ENCODE measurements at places on chromosomes 12 and 14. TPM values are rescaled to one million over a fixed set of nuclear protein-coding genes. Genes with fewer than 3 reads are reported as not detected.

DNA sequence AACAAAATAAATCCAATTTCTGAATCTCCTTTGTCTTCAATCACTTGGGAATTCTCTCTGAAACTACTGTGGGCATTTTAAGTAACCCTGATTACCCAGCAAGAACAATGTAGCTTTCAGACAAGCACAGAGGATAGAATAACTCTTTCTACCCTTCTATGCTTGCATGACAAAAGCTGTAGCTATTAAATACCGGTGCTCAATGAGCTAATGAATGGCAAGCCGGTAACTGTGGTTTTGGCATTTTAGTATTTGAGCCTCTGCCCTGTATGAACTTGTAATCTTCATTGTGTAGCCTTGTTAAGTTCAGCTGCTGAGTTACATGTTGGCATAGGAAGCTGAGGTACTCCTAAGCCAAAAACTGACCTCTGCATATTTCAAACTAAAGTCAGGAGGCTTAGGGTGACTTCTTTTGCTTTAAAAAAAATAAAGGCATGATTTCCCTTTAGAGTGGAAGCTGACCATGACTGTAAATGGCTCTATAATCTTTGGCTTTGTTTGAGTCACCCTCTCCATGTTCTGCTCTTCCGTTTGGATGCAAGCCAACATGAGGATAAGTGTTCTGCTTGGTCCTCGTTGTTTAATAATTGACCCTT lies 171.0 kb upstream of the HIF1A start:
- H3K4me3 ChIP-seq, result no peak overlapping the region
- H3K4me1 ChIP-seq, result peaks cover 94% of the 10 kb centered on the region
- no peak for DNase-seq
- peak overlapping the region; percentile 91 for H3K27ac ChIP-seq

GRCh38 chr14:75877884-75878283 lies 103.9 kb downstream of the TGFB3 start:
- H3K36me3 ChIP-seq, result peaks cover 4% of the 10 kb centered on the region
- no peak overlapping the region for H3K4me3 ChIP-seq
- DNase-seq, result no peak
- no peaks in the 10 kb centered on the region for H3K27me3 ChIP-seq

- DNase-seq, result no peak
- H3K36me3 ChIP-seq, result no peaks in the 10 kb centered on the region
- H3K4me3 ChIP-seq, result no peak overlapping the region
- no peak overlapping the region for H3K27ac ChIP-seq
Observed at GRCh38 chr14:40859055-40859454, 747.6 kb upstream of the LRFN5 start.

The AGAP2 gene
- total RNA-seq, result 34.0 TPM

DNA sequence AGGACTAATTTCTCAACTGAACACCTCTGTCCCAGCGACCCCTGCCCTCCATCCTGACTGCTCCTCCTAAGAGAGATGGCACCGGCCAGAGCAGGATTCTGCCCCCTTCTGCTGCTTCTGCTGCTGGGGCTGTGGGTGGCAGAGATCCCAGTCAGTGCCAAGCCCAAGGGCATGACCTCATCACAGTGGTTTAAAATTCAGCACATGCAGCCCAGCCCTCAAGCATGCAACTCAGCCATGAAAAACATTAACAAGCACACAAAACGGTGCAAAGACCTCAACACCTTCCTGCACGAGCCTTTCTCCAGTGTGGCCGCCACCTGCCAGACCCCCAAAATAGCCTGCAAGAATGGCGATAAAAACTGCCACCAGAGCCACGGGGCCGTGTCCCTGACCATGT lies 756 bp downstream of the RNASE7 start:
- H3K36me3 ChIP-seq, result no peaks in the 10 kb centered on the region
- DNase-seq, result no peak
- H3K4me3 ChIP-seq, result no peak overlapping the region
- H3K27ac ChIP-seq, result no peak overlapping the region
- H3K4me1 ChIP-seq, result peaks cover 12% of the 10 kb centered on the region
- peaks cover 2% of the 10 kb centered on the region for H3K27me3 ChIP-seq

GRCh38 chr12:79424109-79424721 lies 266.5 kb downstream of the PAWR start:
- DNase-seq, result no peak
- H3K27ac ChIP-seq, result no peak overlapping the region
- no peaks in the 10 kb centered on the region for H3K27me3 ChIP-seq
- H3K4me3 ChIP-seq, result no peak overlapping the region
- H3K36me3 ChIP-seq, result no peaks in the 10 kb centered on the region

GRCh38 chr14:104707608-104708595 lies 16.1 kb upstream of the ADSS1 start:
- no peak overlapping the region for H3K27ac ChIP-seq
- no peak overlapping the region for H3K4me3 ChIP-seq
- H3K4me1 ChIP-seq, result peaks cover 1% of the 10 kb centered on the region
- H3K27me3 ChIP-seq, result no peaks in the 10 kb centered on the region

- no peak overlapping the region for H3K27ac ChIP-seq
- no peaks in the 10 kb centered on the region for H3K36me3 ChIP-seq
- no peaks in the 10 kb centered on the region for H3K27me3 ChIP-seq
- peaks cover 6% of the 10 kb centered on the region for H3K4me1 ChIP-seq
- H3K4me3 ChIP-seq, result no peak overlapping the region
- DNase-seq, result no peak
Observed at GRCh38 chr12:704516-705242, 41.4 kb upstream of the NINJ2 start.

DNA sequence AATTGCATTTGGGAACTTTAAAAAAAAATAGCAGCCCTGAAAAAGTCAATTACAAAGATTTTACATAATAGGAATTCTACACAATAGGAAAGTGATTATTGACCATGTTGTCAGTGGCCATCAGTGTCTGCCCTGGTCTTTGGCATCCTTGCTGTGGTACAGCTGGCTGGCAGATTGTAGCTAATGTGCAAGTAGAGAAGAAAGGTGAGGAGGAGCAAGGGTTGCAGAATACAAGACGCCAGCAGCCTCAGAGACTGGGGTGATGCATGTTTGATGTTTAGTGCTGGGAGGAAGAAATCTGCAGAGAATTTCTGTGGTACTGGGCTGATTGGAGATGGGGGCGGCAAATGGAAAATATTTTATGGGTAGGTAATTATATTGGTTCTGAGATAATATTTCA lies 322.9 kb downstream of the TMEM117 start:
- no peak overlapping the region for H3K27ac ChIP-seq
- H3K4me1 ChIP-seq, result no peaks in the 10 kb centered on the region
- H3K4me3 ChIP-seq, result no peak overlapping the region
- H3K27me3 ChIP-seq, result no peaks in the 10 kb centered on the region
- no peaks in the 10 kb centered on the region for H3K36me3 ChIP-seq
- DNase-seq, result no peak

The OLR1 gene
- total RNA-seq, result not detected

- H3K27me3 ChIP-seq, result peaks cover 7% of the 10 kb centered on the region
- no peaks in the 10 kb centered on the region for H3K36me3 ChIP-seq
- DNase-seq, result no peak
- H3K4me3 ChIP-seq, result no peak overlapping the region
- no peak overlapping the region for H3K27ac ChIP-seq
Observed at GRCh38 chr12:132319359-132319950, 9.9 kb downstream of the GALNT9 start.

DNA sequence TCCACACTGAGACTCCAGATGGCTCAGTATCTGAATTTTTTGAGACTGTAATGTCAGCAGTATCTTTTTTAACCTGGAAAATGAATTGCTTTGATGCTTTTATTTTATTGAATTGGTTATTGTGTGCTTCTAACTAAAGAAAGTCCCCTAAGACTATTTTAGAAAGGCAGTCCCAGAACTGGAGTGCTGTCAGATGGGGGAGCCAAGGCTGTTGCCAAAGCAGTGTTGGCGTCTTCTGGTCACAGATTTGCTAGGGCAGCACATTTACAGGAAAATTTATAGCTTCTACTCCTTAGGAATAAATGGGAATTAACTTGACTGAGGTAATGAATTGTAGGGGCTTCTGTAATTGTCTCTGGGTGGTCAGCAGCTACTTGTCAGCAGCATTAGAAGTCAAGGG lies 157.1 kb upstream of the ARHGAP5 start:
- no peak overlapping the region for H3K27ac ChIP-seq
- H3K4me3 ChIP-seq, result no peak overlapping the region
- H3K27me3 ChIP-seq, result peaks cover 4% of the 10 kb centered on the region
- no peaks in the 10 kb centered on the region for H3K36me3 ChIP-seq
- H3K4me1 ChIP-seq, result no peaks in the 10 kb centered on the region

DNA sequence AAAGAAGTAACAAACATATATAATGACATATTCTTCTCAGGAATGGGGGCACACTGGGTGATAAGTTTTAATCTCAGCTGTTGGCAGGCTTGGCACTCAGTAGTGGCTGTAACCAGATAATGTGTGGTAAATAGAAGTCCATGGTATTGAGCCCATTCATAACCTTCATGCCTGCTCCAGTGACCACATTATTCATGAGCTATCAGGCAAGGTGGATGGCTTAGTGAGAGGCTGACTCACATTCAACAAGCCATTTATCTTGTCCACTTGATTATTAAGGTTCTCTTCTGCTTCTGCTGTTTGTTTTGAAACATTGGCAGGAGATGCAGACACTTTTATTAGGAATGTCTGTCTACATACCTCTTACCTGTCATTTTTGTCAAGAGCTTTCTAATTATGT lies 950.4 kb upstream of the LRFN5 start:
- no peak for DNase-seq
- H3K27ac ChIP-seq, result no peak overlapping the region
- H3K27me3 ChIP-seq, result no peaks in the 10 kb centered on the region
- no peaks in the 10 kb centered on the region for H3K4me1 ChIP-seq

The TAS2R42 gene
- total RNA-seq, result not detected

The TBC1D30 gene
- 0.36 TPM for total RNA-seq

- H3K4me3 ChIP-seq, result no peak overlapping the region
- peak; percentile 23 for DNase-seq
- no peaks in the 10 kb centered on the region for H3K36me3 ChIP-seq
- H3K4me1 ChIP-seq, result no peaks in the 10 kb centered on the region
Observed at GRCh38 chr12:108890208-108890607, 10.3 kb downstream of the DAO start.

DNA sequence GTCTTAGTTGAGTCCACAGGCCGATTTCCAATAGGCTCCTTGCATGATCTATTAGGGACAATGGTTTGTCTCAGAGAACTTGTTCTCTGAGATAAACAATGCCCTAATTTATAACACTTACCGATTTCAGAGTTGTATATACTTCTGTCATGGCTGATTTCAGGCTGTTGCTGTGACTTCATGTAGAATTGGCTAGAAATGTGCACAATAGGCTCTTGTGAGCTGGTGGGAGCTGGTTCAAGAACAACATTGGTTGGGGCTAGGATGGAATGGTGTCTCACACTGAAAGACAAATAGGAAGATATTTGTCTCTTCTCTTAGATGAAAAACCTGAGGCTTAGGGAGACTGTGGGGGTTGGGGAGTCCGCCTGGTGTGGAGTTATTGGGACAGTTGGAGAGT lies 6.7 kb upstream of the KRT86 start:
- DNase-seq, result no peak
- no peaks in the 10 kb centered on the region for H3K4me1 ChIP-seq
- H3K27ac ChIP-seq, result no peak overlapping the region
- no peak overlapping the region for H3K4me3 ChIP-seq
- H3K36me3 ChIP-seq, result no peaks in the 10 kb centered on the region
- peaks cover 11% of the 10 kb centered on the region for H3K27me3 ChIP-seq

DNA sequence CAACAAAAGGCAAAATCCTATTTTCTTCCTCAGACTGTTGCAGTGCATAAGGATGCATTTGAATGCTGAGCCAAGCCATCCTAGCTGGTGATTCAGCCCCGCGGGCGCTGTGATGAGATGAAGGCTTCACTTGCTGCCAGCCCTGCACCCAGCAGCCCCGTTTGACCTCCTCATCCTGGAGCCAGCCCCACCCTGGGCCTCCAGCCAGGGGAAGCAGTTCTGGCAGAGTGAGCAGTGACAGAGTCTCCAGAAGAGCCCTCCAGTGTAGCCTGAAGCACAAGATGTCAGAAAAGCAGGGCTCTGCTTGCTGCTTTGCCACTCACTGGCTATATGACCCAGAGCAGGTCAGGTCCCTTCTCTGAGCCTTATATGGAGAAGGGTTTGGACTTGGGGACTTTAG lies 96.2 kb upstream of the HSPB8 start:
- no peaks in the 10 kb centered on the region for H3K36me3 ChIP-seq
- H3K4me1 ChIP-seq, result no peaks in the 10 kb centered on the region
- no peak overlapping the region for H3K27ac ChIP-seq
- no peaks in the 10 kb centered on the region for H3K27me3 ChIP-seq

GRCh38 chr12:2690348-2691005 lies 104.3 kb upstream of the FKBP4 start:
- H3K4me1 ChIP-seq, result peaks cover 19% of the 10 kb centered on the region
- no peaks in the 10 kb centered on the region for H3K36me3 ChIP-seq
- peaks cover 3% of the 10 kb centered on the region for H3K27me3 ChIP-seq
- H3K27ac ChIP-seq, result peak overlapping the region; percentile 84
- H3K4me3 ChIP-seq, result peak overlapping the region; percentile 81
- no peak for DNase-seq

GRCh38 chr14:74671789-74672188 lies 41.1 kb downstream of the AREL1 start:
- H3K27ac ChIP-seq, result no peak overlapping the region
- no peak overlapping the region for H3K4me3 ChIP-seq
- peaks cover 61% of the 10 kb centered on the region for H3K36me3 ChIP-seq

The MLEC gene
- 92.9 TPM for total RNA-seq
